ENCODE measurements at places on chromosomes 4 and X.

DNA sequence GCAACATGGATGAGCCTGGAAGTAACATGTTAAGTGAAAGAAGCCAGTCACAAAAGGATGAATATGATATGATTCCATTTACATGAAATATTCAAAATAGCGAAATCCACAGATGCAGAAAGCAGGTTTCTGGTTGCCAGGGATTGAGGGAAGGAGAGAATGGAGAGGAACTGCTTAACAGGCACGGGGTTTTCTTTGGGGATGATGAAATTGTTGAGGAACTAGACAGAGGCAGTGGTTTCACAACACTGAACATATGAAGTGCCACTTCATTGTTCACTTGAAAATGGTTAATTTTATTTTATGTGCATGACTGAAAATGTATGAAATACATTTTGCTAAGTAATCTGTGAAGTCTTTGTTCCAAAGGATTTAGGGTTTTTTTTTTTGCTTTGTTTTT is 182.5 kb upstream of the TBL1X start:
- no peak for DNase-seq

DNA sequence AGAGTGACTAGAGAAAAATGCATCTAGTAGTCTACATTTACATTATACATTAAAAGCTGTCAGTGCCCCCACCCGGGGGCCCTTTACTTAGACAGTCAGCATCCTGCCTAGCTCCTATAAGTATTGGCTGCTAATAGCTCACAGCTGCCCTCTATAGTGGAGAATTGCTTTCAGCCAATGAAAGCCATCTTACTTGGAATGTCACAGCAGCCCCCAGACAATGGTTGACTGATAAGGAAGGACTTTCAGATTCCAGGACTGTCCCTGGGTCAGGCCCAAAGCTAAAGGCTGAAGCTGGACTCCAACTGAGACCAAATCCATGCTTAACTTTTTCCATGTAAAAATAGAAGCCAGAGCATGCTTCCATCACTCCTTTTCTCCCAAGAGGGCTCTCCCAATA is 196.9 kb downstream of the ANKRD50 start:
- DNase-seq, result no peak

- DNase-seq, result no peak
Observed at GRCh38 chrX:38247051-38247450, 26.4 kb upstream of the SRPX start.

GRCh38 chrX:43514820-43515219 is 141.3 kb upstream of the MAOA start:
- no peak for DNase-seq

DNA sequence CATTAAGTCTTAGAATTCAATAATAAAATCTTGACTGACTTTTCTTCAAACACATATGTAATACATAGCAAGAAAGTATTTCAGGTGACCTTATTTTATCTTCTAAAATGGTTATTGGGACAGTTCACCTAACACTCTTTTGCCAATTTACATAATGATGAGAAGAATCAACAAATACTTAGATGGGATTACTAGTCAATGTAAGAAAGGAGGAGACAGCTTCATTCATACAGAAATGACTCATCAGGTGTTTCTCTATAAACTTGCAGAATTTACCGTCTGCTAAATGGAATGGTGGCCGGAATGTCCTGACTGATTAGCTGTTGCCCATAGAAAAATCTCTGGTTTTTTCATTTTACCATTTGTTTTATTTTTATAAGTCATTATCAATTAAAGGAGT is 115.0 kb upstream of the ETNPPL start:
- no peak for DNase-seq

- DNase-seq, result no peak
Observed at GRCh38 chr4:122541996-122542395, 78.9 kb downstream of the IL21 start.

DNA sequence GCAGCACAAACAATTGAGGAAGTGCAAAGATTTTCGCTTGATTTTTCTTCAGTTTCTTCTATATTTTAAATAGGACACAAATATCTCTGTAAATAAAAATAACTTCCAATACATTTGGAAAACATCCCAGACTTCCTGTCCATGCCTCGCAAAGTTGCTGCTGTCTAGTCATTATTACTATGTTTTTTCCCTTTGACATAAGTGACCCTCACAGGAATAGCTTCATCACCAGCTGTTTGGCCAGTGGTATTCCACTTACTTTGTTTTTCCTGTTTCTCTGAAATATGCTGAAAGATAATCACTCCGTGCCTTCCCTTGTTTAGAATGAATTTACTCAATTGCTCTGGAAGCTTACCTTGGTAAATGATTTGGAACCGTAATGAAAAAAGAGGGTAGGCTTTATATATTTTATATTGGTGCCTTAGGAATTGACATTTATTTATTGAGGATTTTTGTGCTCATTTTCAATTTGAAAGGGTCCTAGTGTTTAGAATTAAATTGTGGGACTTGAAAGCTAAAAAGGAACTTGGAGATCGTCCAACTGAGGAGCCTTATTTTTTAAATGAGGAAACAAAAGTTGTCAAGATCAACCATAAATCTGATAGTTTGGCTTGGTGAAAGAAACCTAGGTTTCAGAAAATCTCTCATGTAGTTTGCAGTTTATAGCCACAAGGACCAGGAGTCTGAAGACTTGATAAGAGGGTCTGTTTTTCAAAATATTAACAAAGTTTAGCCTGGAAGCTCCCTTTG is 65.6 kb downstream of the CDKL5 start:
- DNase-seq, result no peak

GRCh38 chr4:14176613-14177012 is 549.1 kb upstream of the BOD1L1 start:
- DNase-seq, result no peak

- no peak for DNase-seq
Observed at GRCh38 chr4:59455751-59456150, 1744.4 kb upstream of the ADGRL3 start.

DNA sequence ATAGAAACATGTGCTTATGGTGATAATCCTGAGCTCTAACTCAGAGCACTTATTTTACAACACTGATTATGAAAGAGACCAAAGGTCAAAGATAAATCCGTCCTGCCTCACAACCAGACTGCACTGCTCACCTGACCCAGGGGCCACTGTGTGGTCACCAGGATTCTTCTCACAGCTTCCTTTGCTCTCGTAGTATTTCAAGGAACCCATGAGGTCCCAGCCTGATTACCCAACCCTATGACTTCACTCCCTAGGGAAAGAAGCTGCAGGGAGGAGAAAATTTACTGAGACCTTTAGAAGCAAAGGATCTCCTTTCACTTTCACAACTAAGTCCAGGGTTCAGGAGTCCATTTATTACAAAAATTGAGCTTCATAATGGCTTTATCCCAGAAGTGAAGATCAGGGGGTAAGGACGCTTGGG is 9.6 kb downstream of the SLC25A5 start:
- DNase-seq, result no peak

DNA sequence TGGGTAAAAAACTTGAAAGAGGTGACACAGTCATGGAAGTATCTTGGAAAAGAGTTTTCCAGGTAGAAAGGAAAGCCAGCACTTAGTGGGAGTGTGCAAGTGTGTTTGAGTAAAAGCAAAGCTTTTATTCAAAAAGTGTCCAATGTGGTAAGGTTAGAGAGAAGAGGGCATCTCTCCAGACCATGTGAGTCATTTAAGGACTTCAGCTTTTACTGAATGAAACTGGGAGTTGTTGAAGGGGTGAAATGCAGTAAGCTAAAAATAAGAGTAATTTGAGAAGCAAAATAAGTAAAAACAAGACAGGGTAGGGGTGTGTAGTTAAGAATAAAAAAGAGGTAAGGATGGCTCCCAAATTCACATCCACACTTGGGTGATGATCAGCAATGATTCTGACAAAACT is 238.9 kb downstream of the SLC7A11 start:
- no peak for DNase-seq

DNA sequence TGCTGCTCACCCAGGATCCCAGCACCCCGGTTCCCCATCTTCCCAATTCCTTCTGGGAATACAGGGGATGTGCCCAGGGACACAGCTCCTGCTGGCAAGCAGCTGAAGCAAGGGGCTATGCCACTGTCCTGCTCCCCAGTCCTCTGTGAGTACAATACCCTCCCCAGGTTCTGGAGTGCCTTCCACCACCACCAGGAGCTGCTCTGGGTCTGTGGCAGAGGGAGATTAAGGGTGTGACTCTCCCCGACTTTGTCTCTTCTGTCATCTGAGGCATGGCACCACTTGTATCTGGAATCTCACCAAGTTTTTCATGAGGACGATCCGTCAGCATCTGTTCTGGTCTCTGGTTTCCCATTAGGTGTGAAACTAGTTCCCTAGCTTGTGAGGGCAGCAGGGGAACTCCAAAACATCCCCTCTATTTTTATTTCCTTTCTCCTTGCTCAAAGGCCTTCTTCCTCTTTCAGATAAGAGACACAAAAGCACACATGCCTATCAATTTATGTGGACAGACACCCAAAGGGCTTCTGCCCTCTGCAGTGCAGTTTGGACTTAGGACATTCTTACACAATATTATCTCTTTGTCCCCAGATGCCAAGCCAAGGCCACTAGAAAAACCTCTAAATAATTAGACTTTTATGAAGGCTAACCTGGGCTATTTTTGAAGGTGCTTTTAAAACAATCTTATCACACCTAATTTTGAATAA is 26.8 kb downstream of the MGST2 start:
- DNase-seq, result no peak

DNA sequence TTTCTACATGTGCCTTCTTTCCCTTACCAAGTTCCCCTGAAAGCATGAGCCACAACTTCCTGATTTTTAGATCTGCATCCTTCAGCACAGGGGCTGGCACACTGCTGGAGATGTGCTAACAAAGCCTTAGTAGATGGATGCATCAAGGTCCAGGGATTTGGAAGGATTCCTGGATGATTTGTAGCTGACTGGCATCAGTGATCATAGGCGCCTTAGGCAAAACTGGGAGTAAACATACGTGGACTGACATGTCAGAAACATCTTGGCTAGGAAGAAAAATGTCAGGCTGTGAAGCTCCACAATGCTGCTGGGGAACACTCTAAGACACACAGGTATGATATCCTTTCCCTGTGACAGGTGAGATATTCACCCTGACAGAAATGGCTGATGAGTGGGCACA is 156.4 kb downstream of the AMELX start:
- DNase-seq, result no peak

DNA sequence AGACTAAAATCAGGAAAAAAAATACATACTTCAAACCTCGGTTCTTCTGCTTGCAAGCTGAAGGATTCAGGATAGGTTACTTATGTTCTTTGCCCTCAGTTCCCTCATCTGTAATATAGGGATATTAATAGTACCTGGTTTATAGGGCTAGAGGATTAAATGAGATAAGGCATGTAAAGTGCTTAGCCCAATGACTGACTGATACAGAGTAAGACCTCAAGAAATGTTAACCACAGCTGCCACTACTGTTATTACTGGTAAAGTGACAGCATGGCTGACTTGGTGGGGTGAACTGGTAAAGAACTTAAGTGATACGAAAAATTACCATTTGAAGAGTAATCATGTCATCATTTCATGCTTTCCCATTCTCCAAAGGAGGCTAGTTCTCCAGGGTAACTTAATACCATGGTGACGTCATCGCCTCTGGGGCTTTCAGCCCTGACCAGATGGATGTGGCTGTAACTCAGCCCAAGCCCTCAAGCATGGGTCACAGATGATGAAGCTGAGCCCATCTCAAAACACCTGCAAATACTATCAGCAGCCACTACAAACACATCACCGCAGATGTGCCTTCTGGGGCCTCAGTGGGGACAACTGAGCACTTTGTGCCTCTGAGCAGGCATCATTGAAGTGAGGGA is 44.5 kb upstream of the SCML1 start:
- no peak for DNase-seq

- no peak for DNase-seq
Observed at GRCh38 chrX:41543668-41544067, 96.5 kb downstream of the NYX start.

DNA sequence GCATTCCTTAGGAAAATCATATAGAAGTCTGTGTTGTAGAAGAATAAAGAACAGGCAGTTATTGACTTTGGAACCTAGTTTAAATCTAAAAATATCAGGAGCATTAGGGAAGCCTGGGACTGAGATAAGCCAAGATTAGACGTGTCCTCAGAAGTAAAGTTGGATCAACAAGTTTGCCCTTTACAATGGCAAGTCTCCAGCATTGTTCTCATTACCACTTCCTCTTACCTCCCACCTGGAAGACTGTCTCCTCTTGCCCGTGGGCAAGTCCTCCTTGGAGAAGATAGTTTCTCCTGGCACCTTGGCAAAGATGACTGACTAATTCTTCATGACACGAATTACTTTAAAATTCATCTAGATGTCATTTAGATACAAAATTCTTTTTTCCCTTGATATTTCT is 37.8 kb downstream of the CNKSR2 start:
- no peak for DNase-seq

DNA sequence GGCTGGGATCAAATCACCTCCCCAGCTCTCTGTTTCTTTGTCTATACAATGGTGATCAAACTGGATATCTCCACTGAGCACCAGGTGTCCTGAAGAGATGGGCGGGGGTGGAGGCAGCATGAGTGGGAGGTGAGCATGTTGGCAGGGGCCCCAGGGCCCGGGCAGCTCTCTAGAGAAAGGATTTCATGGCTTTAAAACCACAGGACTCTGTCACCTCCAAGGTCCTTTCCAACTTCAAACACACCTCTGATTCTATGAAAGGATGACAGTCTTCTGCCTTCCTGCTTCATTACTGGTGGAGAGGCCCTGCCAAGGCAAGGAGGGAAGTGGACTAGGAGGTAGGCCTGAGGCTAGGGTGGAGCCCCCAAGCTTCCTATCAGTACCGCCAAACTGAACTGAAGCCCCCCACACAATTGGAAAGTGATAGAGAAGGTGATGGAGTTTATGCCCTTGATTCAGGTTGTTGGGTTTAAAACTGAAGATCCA is 38.6 kb downstream of the TRIM2 start:
- DNase-seq, result no peak

GRCh38 chr4:22410645-22411247 is 105.1 kb downstream of the ADGRA3 start:
- DNase-seq, result no peak

- no peak for DNase-seq
Observed at GRCh38 chrX:153769158-153769864, 5.3 kb downstream of the PLXNB3 start.

DNA sequence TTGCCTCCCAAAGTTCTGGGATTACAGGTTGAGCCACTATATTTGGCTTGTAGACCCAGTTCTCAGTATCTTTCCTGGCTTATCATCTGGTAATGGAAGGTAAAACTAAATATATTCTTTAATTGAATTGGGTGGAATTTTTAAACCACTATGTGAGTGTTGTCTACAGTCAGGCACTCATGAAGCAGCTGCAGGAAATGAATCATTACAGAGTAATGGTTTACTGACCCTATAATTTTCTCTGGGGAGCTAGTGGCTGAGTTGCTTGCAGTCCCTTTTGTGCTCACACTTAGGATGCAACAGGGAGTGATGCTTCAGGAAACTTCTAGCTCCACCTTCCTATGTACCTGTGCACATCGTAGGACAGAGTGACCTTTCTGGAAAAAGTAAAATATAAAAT is 4.1 kb upstream of the UGT2B7 start:
- no peak for DNase-seq

- no peak for DNase-seq
Observed at GRCh38 chr4:5824635-5825034, 68.3 kb downstream of the CRMP1 start.

GRCh38 chr4:37670249-37670648 is 15.9 kb downstream of the RELL1 start:
- DNase-seq, result no peak

- no peak for DNase-seq
Observed at GRCh38 chr4:38683276-38683675, 19.3 kb downstream of the KLF3 start.

Data from stimulated activated CD8-positive, alpha-beta memory T cell treated with anti-CD3 and anti-CD28 coated beads, Interleukin-7, amount 100 ng/mL, for 1 hour (primary cell).